ENCODE measurements at places on chromosomes 1 and 21.

GRCh38 chr1:197799271-197799670, 24.0 kb upstream of the DENND1B start:
- DNase-seq = no peak

DNA sequence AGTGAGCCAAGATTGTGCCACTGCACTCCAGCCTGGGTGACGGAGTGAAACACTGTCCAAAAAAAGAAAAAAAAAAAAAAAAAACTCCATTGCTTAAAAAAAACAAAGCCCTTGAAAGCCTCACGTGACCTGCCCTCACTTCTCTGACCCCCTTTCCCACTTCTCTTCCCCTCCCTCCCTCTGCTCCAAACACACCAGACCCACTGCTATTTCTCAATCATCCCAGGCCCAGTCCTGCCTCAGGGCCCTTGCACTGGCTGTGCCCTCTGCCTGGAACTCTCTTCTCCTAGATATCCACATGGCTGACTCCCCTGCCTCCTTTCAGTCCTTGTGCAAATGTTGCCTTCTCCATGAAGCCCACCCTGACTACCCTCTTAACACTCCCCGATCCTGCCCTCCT, 45.4 kb upstream of the TARDBP start:
- DNase-seq = no peak

DNA sequence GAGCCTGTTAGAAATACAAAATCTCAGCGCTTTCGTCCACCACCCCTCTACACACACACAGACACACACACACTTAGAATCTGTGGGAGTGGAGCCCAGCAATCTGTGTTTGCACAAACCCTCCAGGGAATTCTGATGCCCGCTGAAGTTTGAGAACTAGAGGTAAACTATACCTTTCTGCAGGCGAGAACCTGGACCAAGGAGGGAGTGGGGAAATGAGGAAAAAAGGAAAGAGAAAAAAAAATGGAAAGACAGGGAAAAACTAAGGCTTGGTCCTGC, 468 bp upstream of the NIBAN1 start:
- DNase-seq = no peak

GRCh38 chr1:201241736-201242135, 41.6 kb upstream of the PKP1 start:
- DNase-seq = no peak

GRCh38 chr1:78070758-78071157, 25.0 kb downstream of the GIPC2 start:
- peak; percentile 74 for DNase-seq

GRCh38 chr21:32298148-32298559, 501 bp upstream of the MRAP start:
- no peak for DNase-seq

DNA sequence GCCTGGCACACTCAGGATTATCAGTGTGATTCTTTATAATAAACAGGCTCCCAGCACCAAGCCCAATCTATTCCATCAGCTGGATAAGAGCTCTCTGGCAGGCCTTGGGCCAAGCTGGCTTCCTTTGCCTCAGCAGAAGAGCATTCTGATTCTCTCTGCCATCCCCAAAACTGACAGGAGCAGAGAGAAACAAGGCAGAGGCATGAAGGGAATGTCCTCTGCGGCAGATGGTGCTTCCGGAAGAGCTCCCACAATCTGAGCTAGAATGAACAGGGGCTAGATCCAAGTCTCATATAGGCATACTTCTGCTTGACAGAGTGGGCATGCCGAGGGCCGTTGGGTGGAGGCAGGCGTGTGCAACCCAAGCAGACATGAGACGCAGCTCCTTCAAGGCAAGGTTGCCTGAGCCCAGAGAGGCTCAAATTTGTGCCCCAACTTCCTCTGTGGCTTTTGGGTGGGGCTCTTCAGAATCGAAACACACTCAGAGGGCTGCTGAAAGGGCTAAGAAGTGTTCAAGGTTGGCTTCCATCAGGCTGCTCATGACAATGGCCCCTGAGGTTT, 4.0 kb downstream of the CAPN2 start:
- no peak for DNase-seq

GRCh38 chr1:33009561-33009960, 27.1 kb downstream of the AK2 start:
- DNase-seq = no peak
